ENCODE measurements at places on chromosomes 11 and 22.

GRCh38 chr11:106461839-106462545 lies 384.5 kb downstream of the AASDHPPT start:
- DNase-seq: no peak

GRCh38 chr11:61725781-61726231 lies 26.6 kb upstream of the MYRF start:
- DNase-seq: no peak

- DNase-seq: no peak
These were observed 61.3 kb downstream of the CHST1 start for GRCh38 chr11:45603946-45604682.

DNA sequence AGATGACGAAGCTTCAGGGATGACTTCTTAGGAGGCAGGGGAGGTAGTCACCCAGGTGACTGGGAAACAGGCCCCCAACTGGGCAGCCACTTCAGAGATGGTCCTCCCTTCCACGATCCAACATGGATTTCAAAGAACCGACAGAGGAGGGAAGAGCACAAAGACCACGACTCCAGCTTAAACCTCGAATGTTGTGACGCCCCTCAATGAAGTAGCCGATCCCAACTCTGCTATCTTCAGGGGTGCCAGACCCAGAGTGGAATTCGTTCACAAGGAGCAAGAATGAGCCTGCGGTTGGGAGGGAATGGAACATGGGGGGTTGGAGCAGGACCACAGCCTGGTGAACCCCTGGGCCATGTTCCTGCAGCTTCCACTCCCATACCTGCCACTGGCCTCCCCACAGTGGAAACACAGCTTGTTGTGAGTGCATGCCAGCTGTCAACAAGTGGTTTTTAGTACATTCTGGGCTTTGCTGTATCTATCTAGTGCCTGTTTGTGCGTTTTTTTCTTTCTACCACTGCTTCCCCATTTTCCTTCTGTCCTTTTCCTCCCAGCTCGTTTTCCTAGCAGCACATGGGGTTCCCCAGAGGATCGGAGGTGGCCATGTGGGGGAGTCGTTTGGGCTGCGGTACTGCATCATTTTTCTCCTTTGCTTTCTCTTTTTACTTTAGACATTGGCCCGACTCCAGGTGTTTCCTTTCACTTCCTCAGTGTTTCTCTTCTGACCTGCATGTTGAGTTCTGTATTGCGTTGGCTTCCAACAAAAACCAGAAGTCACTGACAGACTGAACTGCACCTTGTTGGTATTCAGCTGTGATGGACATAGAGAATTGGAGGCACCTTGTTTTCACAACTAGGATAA lies 65.8 kb downstream of the MORC2 start:
- no peak for DNase-seq

DNA sequence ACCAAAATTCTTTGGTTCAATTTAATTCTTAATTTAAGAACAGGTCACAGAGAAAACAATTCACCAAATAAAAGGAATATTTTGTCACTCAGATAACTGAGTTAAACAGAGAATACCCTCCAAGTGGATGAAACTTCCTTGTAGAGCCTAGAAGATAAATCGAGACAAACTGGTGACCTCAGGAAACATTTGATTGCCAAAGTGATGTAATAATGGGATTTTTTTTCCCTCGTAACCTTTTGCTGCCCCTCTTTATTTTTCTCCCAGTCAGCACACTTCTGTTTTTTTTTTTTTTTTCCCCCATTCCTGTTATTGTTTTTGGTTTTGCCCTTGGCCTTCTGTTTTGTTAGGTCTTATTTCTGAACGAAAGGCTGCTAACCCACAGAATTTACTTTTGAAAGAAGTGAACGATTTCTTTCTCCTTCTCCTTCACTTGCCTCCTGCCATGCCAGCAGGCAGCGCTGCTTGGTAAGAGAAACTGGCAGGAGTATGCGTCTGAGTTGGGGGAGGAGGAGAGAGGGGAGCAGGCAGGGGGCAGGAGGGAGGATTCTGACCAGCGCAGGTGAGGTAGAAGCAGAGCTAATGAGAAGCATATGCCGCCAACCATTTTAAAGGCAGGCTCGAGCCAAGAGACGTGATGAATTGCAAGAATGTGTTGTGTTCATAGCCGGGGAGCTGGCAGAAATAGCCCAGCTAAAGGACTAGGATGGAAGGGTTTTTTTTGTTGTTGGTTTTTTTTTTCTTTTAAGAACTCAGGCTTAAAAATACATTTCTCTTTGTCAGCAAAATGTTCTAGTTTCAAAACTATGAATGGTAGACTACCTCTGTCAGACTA lies 121.9 kb upstream of the MTMR2 start:
- DNase-seq: peak; percentile 28

DNA sequence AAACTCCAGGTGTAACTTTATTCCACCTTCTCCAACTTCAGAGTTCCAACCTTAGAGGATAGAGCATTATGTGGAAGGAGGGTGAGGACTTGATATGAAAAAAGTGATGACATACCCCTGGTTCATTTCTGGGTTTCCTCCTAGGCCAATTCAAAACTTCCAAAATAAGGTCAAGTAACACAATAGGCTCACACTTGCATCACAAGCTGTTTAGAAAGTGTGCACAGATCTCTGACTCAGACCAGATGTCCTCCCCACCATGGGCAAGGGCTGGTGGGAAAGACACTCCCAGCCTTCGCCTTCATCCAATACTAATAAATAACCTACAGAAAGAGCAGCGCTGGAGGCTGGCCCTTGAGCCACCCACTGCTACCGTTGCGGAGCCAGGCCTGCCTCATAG lies 5.8 kb upstream of the BUD13 start:
- DNase-seq: no peak
